ENCODE measurements at places on chromosomes 5 and 9. TPM values are rescaled to one million over a fixed set of nuclear protein-coding genes. Genes with fewer than 3 reads are reported as not detected.

The CCL28 gene
- total RNA-seq = 0.74 TPM

The QRFP gene
- total RNA-seq = not detected

The HSD17B3 gene
- not detected for total RNA-seq

The SLC27A4 gene
- total RNA-seq = 28.0 TPM

The IL3 gene
- not detected for total RNA-seq

The OBP2B gene
- not detected for total RNA-seq

The FOXI1 gene
- total RNA-seq = not detected

The ECSCR gene
- 37.1 TPM for total RNA-seq

The GRIA1 gene
- not detected for total RNA-seq

The FABP6 gene
- total RNA-seq = 2.9 TPM

The SH3RF2 gene
- 48.4 TPM for total RNA-seq

The RNF38 gene
- total RNA-seq = 22.8 TPM

The GGTA1 gene
- 18.4 TPM for total RNA-seq

The ZFP2 gene
- 2.2 TPM for total RNA-seq

The WDR31 gene
- total RNA-seq = 2.0 TPM

The IRX1 gene
- not detected for total RNA-seq

The PITX1 gene
- total RNA-seq = 141 TPM

The OLFML2A gene
- total RNA-seq = 39.3 TPM

The RASGEF1C gene
- total RNA-seq = 2.5 TPM

The FAM163B gene
- total RNA-seq = not detected

The NTRK2 gene
- 16.0 TPM for total RNA-seq

The SOX30 gene
- not detected for total RNA-seq

The CDK9 gene
- total RNA-seq = 66.3 TPM

The SPINK6 gene
- total RNA-seq = not detected

The ZNF354C gene
- total RNA-seq = 7.1 TPM

The FREM1 gene
- total RNA-seq = 2.7 TPM

The SHISAL2B gene
- not detected for total RNA-seq

The CDH12 gene
- total RNA-seq = not detected

The DBH gene
- 12.0 TPM for total RNA-seq

The PIP5K1B gene
- total RNA-seq = 2.9 TPM

The SLC4A9 gene
- total RNA-seq = 0.25 TPM

The DMGDH gene
- 4.2 TPM for total RNA-seq

The RORB gene
- total RNA-seq = 2.7 TPM

The MFAP3 gene
- total RNA-seq = 38.5 TPM

The ADAMTS6 gene
- 1.5 TPM for total RNA-seq

The ADGRV1 gene
- 10.6 TPM for total RNA-seq

The FBP2 gene
- not detected for total RNA-seq

The PGM5 gene
- total RNA-seq = 102 TPM

The SPINK13 gene
- total RNA-seq = not detected

The C5orf58 gene
- total RNA-seq = not detected

The BARHL1 gene
- not detected for total RNA-seq

The MEGF10 gene
- total RNA-seq = 0.74 TPM

The AHRR gene
- total RNA-seq = 11.3 TPM

The ELAVL2 gene
- total RNA-seq = 2.2 TPM

The CDK5RAP2 gene
- 54.5 TPM for total RNA-seq

The HAPLN1 gene
- not detected for total RNA-seq

The RNF180 gene
- 14.0 TPM for total RNA-seq

The CD274 gene
- 2.2 TPM for total RNA-seq

The PCDHB3 gene
- 2.0 TPM for total RNA-seq

The ZNF484 gene
- 14.0 TPM for total RNA-seq

All from vagina (tissue), 2 donors.